ENCODE measurements at places on chromosomes 7 and 10. TPM values are rescaled to one million over a fixed set of nuclear protein-coding genes. Genes with fewer than 3 reads are reported as not detected.

GRCh38 chr10:31701546-31701945 lies 227.1 kb downstream of the ARHGAP12 start:
- no peak for DNase-seq

- no peak for DNase-seq
Measured at GRCh38 chr10:7625009-7625408, 41.8 kb downstream of the ITIH5 start.

- DNase-seq, result no peak
Measured at GRCh38 chr7:86733783-86734182, 90.1 kb downstream of the GRM3 start.

GRCh38 chr10:10665750-10666149 lies 351.9 kb upstream of the CELF2 start:
- peak; percentile 60 for DNase-seq

The GRK5 gene
- 48.6 TPM for total RNA-seq

The CAMK2B gene
- 95.4 TPM for total RNA-seq

Data from Right ventricle myocardium inferior (tissue), 1 donor.